ENCODE measurements at places on chromosomes 13 and 19. TPM values are rescaled to one million over a fixed set of nuclear protein-coding genes. Genes with fewer than 3 reads are reported as not detected.

WDR88 gene
- not detected for total RNA-seq

ZNF737 gene
- total RNA-seq: 12.6 TPM

DNA sequence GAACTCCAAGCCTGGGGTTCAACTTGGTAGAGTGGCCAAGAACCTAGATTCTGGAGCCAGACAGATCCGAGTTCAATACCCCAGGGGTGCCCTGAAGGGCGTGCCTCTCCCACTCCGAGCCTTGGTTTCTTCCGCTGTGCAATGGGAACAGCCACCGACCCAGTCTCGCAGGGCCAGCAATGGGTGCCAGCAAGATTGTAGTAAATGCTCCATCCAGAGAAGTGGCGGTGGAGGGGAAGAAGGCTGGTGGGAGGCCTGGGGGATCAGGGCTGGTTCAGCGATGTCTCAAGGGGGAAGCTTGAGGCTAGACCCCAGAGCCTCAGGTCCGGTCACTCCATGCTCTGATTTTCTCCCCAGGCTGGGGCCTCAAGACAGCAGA is 4.5 kb downstream of the WIZ start:
- no peak for DNase-seq

NLRP11 gene
- not detected for total RNA-seq

Measured in upper lobe of left lung (tissue), 6 donors.